Activated CD4-positive, alpha-beta T cell treated with anti-CD3 and anti-CD28 coated beads, Interleukin-2, amount 50 U/mL, for 4 hours (primary cell): ENCODE measurements at places on chromosomes 13 and 19.

DNA sequence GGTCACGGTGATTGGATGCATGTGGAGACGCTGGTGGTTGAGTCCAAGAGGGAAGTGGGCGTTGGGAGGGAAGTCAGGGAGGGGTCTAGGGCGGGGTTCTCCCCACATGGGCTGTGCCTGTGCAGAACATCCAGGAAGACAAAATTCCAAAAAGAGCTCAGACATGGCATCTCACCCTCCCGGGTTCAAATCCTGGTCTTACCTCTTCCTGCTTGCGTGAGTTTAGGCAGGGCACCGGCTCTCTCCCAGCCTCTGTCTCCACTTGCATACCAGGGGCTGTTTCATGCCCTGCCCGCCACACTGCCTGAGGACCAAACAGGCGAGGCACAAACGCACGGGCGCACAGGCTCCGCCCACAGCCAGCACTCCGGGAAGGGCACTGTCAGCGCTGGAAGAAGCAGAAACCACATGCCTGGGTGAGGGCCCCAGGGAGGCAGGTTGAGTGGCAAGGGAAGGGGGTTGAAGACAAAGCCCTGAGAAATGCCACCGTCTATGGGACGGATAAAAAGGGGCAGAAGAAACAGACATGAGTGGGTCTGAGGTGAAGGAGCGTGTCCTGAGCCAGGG lies 123.6 kb upstream of the SOX1 start:
- no peak for DNase-seq

- DNase-seq, result no peak
These were observed 38.0 kb upstream of the ALOX5AP start for GRCh38 chr13:30697177-30697953.

DNA sequence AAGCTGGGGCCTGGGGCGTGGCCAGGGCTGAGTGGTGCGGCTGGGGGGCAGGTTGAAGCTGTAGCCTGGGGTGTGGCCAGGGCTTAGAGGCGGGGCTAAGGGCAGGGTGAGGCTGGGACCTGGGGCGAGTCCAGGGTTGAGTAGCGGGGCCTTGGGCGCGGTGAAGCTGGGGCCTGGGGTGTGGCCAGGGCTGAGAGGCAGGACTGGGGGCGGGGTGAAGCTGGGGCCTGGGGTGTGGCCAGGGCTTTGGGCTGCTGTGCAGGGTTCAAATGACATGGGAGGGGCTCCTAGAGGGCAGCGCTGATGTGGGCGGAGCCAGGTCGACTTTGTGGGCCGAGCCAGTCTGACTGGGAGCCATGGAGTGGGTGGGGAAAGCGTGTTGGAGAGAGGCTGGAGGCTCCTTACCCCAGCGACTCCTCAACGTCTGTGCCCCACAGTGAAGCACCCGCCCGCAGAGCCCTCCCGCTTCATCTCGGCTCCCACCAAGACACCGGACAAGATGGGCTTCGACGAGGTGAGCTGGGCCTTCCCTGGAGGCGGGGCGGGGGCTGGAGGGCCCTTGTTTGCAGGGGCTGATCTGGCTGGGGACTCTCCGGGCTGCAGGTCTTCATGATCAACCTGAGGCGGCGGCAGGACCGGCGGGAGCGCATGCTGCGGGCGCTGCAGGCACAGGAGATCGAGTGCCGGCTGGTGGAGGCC lies 21.5 kb downstream of the COLGALT1 start:
- no peak for DNase-seq

- DNase-seq, result no peak
These were observed 24.4 kb downstream of the SPATA13 start for GRCh38 chr13:24184882-24185281.

- no peak for DNase-seq
These were observed 63.6 kb upstream of the NFIC start for GRCh38 chr19:3302755-3303154.

- DNase-seq, result peak; percentile 70
These were observed 54.0 kb downstream of the GNG7 start for GRCh38 chr19:2648528-2648937.

GRCh38 chr19:31338069-31338776 lies 11.0 kb downstream of the TSHZ3 start:
- no peak for DNase-seq

GRCh38 chr13:40127476-40127875 lies 472.0 kb downstream of the COG6 start:
- no peak for DNase-seq

DNA sequence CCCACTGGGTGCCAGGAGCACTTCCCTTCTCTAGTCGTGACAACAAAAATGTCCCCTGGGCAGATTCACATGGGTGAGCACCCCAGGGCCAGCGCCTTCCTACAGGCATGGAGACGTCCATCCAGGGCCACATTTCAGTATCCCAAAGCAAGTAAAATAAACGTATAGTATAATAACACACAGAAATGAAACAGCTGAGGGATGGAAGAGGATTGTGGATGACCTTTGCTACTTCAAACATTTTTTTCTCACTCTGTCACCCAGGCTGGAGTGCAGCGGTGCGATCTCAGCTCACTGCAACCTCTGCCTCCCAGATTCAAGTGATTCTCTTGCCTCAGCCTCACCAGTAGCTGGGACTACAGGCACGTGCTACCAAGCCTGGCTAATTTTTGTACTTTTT lies 28.2 kb downstream of the CILP2 start:
- DNase-seq, result no peak

DNA sequence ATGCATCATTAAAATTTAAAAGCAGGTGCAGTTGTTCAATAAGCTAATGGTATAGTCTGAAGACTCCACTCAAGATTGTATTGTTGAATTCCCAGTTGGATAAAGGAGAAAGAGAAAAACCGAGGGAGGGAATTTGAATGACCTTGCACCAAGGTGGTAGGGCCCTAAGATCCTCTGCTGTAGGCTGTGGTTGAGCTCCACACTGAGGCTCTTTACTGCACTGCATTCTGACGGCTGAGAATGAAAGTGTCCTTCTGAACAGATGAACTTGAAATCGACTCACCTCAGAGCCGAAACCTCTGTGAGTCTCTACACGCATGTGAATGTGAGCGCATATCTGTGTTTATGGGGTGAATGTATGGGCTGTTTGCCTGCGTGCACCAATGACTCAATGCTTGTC lies 388.9 kb upstream of the DACH1 start:
- no peak for DNase-seq

- no peak for DNase-seq
These were observed 7.9 kb downstream of the PBX4 start for GRCh38 chr19:19610376-19611202.

DNA sequence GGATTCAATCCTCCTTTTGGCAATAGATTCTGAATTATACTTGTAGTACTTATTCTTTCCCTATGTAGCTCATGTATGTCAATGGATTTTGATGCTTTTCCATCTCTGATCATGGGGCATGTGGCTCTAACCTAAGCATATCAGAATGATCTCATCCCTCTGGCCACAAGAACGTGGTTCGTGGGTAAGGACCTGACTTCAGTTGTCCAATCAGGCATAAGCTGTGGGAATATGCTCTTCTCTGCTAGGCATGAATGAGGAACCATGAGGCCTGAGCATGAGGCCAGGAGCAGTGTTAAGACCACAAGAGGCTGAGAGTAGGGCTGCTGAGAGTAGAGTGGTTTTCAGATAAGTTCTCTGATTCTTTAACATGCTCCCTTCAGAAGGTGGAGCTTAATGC lies 292.4 kb upstream of the TSHZ3 start:
- DNase-seq, result no peak

GRCh38 chr13:26112843-26113242 lies 61.0 kb upstream of the SHISA2 start:
- no peak for DNase-seq

GRCh38 chr13:27263438-27263837 lies 7.2 kb upstream of the RASL11A start:
- DNase-seq, result no peak

DNA sequence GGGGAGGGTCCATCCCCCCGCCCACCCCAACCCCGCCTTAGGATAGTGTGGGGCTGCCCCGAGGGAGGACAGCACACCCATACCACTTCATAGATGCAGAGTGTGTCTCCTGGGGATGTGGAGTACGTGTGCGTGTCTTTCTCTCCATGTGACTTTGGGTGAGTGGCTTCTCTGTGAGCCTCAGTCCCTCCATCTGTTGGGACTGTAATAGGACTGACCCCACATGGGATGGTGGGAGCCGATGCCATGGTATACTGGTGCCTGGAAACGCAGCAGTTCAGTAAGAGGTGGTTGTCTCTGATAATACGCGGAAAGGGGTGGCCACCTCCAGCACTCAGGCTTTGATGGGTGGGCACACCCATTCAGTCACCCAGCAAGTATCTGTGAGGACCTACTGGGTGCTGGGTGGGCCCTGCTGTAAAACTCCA lies 816 bp upstream of the PRKD2 start:
- no peak for DNase-seq

DNA sequence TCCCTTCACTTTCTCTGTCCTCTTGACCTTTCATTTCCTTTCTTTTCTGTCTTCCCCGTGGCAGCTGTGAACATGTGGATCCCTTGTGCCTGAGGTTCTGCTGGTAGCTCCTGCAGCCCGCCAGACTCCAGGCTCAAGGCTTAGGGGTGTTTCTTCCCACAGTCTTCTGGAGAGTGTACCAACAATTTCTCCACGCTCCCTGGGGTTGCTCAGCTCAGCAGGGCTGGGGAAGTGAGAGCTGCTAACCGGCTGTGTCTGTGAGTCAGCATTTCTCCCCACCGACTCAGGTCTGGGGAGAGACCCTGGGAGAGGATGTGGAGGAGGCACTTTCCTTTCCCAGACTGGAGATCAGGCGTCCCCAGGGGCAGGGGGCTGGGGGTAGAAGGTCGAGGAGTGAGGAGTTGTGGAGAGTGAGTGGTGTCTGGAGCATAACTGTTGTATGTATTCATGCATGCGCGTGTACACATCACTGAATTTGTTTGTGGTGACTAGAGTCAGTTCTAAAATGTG lies 193.6 kb downstream of the KCNRG start:
- no peak for DNase-seq

GRCh38 chr19:3042621-3043267 lies 13.7 kb upstream of the TLE2 start:
- no peak for DNase-seq

DNA sequence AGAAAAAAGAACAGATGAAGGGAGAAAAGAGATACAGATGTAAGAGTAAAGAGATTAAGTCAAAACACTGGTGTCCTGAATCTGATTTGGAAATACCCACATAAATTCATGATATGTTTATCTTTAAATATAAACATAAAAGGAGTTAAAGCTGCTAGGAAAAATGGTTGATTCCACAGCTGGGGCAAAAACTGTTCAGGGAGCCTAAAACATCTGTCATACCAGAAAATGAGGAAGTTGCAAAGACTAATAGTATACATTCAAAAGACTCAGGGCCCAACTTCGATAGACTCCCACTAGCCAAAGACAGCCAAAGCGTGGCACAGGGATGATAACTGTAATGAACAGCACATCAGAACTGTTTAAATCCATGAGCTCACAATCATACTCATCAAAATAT lies 62.0 kb downstream of the ABCC4 start:
- DNase-seq, result no peak

- DNase-seq, result no peak
These were observed 28.5 kb downstream of the FBN3 start for GRCh38 chr19:8120636-8121480.

DNA sequence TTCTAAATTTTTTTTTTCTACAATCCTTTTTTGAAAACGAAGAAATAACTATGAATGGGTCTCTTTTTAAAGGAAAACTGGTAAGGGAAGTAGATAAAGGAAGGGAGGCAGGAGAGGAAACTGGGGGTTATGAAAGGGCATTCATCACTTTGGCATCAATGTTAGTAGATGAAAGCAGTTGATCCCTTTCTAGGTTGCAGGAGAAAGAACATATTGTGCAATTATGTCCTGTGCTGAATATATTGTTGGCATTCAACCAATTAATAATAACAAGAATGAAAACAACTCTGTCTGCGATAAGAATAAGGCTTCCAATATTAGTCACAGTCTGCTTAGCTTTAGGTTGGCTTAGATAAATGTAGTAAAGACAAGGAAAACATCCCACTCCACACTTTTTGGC lies 796.8 kb upstream of the KLHL1 start:
- no peak for DNase-seq

DNA sequence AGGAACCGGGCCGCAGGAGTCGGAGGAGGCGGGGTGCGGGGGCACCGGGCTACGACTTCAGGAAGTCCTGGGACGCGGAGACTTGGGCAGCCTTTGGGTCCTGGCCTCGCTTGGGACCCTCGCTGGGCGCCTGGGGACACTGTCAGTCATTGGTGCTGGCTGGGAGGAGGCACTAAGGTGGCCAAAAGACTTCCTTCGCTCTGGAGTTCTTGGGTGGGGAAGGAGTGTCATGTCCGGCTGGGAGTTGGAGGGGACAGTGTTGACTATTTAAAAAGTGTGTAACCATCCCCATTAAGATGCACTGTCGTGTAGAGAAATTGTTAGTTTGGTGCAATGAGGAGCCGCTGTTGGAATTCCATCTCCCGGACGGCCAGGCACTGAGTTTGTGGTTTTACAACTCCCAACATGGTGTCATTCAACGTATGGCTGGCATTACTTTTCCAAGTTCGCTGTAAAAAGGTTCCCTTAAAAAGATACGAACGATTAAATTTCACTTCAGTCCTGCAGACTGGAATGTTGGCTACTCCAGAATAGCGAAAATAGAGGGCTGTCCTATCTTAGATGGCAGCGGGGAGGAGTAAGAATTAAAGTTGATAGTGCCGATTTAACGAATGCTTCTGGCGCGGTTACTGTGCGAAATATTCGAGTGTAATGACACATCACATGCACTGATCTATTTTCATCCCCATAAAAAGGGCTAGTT lies 776 bp downstream of the DNAJC3 start:
- DNase-seq, result no peak

GRCh38 chr13:42334329-42334706 lies 62.4 kb downstream of the AKAP11 start:
- DNase-seq, result no peak

- no peak for DNase-seq
These were observed 33.2 kb downstream of the RASA3 start for GRCh38 chr13:114099191-114099590.

DNA sequence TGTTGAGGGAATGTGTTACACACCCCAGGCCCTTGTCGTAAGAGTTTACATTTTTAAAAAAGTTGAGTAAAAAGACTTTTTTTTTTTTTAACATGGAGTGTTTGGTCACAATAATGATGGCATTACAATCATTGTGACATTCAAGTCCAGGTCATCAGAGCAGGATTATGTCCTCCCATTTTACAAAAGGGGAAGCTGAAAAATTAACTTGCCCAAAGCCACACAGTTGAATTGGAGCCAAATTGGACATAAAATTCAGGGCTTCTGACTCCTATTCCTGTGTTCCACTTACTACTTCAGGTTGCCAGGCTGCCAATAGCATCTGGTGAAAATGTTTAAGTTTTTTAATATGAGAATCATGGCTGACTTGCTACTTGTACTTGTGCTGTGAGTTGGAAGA lies 49.3 kb downstream of the DLEU7 start:
- DNase-seq, result no peak

GRCh38 chr19:7251494-7251893 lies 42.7 kb downstream of the INSR start:
- DNase-seq, result no peak

- DNase-seq, result peak; percentile 87
These were observed 18.2 kb downstream of the LSM4 start for GRCh38 chr19:18304458-18305310.

DNA sequence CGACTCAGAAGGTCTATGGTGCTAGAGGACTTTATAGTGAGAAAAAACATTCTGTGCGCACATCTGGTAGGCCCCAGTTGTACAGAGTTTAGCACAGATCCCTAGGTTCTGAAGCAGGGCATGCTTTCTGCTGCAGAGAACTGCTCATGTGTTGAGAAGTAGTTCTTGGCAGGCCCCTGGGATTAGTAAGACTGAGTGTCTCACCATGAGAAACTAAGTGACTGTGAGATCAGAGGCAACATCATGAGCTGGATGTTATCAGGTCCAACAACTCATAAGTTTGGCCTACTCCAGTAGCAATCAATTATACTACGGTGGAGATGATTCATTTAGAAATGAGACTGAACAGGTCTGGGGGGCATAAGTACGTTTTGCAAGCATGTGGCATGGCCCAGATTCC lies 507.4 kb upstream of the KLF12 start:
- no peak for DNase-seq
